ENCODE measurements at places on chromosomes 3 and 15.

DNA sequence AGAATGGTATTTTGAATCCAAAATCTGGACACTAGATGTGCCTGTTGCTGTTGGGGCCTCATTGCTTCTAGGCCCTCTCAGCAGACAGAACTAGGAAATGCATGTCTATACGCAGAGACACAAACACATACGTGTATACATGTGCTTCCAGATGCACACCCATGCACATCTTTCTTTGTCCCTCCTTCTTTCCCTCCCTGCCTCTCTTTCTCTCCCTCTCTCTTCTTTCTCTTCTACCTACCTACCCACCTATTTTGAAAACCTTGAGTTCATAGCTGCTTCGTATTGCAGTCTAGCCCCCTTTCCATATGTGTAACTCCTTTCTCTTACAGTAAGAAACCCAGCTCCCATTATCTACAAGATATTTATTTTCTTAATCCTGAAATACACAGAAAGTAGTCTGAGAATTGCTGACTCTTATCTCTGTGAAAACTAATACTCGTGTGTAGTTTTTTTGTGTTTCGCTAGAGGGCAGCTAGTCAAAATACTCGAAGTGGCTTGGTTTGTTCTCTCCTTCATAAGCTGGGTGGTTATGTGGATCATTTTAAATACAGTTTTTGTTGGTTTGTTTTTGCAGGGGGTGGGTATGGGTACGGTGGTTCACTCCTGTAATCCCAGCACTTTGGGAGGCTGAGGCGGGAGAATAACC, 18.5 kb downstream of the RPL32 start:
- H3K36me3 ChIP-seq: peaks cover 3% of the 10 kb centered on the region
- DNase-seq: no peak
- no peaks in the 10 kb centered on the region for H3K27me3 ChIP-seq
- no peaks in the 10 kb centered on the region for H3K4me1 ChIP-seq
- no peak overlapping the region for H3K27ac ChIP-seq

- H3K36me3 ChIP-seq: no peaks in the 10 kb centered on the region
- DNase-seq: no peak
- no peak overlapping the region for H3K27ac ChIP-seq
- H3K4me3 ChIP-seq: no peak overlapping the region
- no peaks in the 10 kb centered on the region for H3K27me3 ChIP-seq
- peaks cover 9% of the 10 kb centered on the region for H3K4me1 ChIP-seq
Measured at GRCh38 chr3:41956574-41956973, 5.3 kb downstream of the ULK4 start.

- peaks cover 11% of the 10 kb centered on the region for H3K4me1 ChIP-seq
- no peak overlapping the region for H3K4me3 ChIP-seq
- H3K27ac ChIP-seq: no peak overlapping the region
- no peak for DNase-seq
- H3K36me3 ChIP-seq: peaks cover 54% of the 10 kb centered on the region
Measured at GRCh38 chr3:15092686-15093085, 6.3 kb downstream of the RBSN start.

GRCh38 chr3:126450219-126450618, 25.5 kb downstream of the ZXDC start:
- peak; percentile 52 for DNase-seq
- H3K4me3 ChIP-seq: no peak overlapping the region
- no peaks in the 10 kb centered on the region for H3K27me3 ChIP-seq

GRCh38 chr15:34883633-34884032, 85.9 kb downstream of the AQR start:
- no peaks in the 10 kb centered on the region for H3K36me3 ChIP-seq
- H3K27ac ChIP-seq: no peak overlapping the region
- no peaks in the 10 kb centered on the region for H3K27me3 ChIP-seq
- DNase-seq: no peak
